NCI-H1048 (cell line): ENCODE measurements at places on chromosomes 1 and 21.

DNA sequence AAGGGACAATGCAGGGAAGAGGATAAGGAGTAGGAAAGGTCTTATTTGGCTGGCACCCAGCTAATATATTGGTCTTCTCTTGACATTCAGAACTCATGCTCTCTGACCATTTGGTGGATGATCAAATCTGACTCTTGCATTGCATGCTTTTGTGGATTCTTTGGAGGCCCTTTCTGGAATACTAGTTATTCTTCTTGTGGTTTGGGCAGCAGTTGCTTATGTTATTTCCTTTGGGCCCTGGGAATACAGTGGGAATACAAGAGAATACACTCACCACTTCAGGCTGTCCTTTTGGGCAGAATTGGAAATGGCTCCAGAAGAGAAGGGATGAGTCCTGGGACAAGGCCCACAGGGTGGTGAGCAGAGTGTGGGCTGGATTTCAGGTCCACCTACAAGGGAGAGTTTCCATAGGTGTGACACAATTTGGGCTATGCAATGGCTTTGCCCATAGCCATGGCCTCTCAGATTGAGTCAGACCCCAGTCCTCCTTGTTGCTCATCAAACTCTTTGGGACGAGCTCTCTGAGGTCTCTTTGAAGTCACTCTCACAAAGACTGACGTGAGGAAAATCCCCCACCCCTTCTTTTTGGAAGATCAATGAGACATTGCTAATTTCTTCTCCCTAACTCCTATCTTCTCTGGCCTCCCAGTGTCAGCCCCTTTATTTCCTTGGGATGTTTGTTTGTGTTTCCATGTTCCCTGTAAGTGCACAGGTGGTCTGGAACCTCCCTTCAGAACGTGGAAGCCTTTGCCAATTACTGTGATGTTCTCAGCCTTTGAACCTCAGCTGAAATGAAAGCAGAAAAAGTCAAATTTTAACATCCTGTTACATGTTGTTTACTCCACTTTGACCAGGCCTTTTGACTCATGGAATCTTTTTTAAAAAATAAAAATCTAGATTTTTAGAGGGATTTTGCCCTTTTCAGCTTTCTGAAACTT lies 19.4 kb downstream of the HSD11B1 start:
- no peak for DNase-seq

DNA sequence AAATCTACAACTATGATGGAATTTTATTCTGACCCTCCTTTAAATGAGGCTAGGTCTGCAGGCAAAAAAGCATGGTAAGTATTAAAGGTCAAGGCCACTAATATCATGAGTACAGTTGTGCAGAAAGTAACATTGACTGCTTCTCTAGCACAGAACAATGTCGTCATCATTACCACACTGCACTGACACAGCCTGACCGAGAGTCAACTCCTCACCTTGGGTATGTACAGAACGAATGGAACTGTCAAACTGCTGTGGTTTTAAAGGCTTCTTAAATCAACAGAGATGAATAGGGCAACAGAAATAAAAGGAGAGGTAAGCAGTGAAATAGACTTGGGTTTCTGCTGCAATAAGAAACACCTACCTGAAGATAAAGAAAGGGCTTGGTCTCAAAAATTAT lies 88.8 kb downstream of the TBX15 start:
- no peak for DNase-seq

- peak; percentile 56 for DNase-seq
Observed at GRCh38 chr1:248243204-248243603, 12.0 kb downstream of the OR2M4 start.

- DNase-seq: no peak
Observed at GRCh38 chr1:105544475-105544874, 1512.0 kb upstream of the PRMT6 start.

DNA sequence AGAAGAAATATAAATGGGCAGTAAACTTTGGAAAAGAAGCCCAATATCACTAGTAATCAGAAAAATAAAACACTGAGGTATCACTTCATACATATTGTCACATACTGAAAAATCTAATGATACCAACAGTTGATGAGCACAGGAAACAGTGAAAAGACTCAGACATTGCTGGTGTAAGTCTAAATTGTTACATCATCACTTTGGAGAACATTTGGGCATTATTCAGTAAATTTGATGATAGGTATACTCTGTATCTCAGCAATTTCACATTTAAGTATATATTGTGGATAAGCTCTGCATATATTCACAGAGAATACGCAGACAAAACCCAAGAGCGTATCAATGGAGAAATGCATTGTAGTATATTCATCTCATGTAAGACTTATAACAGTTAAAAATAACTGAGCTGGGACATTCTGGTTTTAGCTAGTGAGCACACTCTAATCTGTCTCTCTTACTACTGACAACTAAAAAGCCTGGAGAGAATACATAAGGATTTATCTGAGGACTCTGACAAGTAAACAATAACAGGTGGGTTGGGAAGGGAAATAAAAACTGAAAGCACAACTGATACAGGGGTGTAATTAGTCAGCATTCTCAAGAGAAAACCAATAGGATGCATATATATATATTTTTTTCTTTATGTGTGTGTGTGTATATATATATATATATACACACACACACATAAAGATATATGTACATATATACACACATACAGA lies 212.7 kb upstream of the JUN start:
- DNase-seq: no peak

GRCh38 chr1:106526650-106527049 lies 529.8 kb upstream of the PRMT6 start:
- no peak for DNase-seq

- no peak for DNase-seq
Observed at GRCh38 chr1:43705334-43705733, 2.0 kb upstream of the ST3GAL3 start.

DNA sequence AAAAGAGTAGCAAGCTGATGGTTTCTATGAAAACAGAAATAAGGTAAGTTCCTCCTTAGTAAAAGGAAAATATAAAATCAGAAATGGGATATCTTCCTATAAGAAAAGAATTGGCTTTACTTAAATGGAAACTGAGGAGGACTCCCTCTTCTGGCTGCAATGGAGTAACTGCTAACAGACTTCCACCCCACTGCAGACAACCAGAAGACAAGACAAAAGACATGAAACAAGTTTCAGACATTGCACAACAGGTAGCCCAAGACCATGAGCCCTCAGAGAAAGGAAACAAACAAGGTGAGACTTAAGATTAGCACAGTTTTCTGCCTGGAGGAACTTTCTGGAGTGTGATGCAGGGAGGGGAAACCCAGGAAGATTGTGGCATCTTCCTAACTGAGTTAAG lies 17.0 kb upstream of the OLFML2B start:
- no peak for DNase-seq

DNA sequence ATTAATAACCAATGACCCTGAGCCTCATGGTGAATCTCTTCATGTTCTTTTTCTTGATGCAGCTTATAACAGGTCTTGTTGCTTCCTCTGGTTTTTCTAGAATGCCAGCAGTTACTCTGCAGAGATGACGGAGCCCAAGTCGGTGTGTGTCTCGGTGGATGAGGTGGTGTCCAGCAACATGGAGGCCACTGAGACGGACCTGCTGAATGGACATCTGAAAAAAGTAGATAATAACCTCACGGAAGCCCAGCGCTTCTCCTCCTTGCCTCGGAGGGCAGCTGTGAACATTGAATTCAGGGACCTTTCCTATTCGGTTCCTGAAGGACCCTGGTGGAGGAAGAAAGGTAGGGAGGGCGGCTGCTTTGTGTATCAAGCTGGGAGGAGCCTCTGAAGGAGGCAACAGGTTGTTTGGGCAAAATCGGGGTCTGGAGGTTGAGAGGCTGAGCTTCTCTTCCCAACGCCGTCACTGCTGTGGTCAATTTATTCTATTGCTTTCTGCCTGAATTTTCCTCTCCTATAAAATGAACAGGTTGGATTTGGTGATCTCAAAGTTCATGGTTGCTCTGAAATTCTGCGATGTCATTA lies 6.7 kb downstream of the ABCG1 start:
- DNase-seq: no peak

DNA sequence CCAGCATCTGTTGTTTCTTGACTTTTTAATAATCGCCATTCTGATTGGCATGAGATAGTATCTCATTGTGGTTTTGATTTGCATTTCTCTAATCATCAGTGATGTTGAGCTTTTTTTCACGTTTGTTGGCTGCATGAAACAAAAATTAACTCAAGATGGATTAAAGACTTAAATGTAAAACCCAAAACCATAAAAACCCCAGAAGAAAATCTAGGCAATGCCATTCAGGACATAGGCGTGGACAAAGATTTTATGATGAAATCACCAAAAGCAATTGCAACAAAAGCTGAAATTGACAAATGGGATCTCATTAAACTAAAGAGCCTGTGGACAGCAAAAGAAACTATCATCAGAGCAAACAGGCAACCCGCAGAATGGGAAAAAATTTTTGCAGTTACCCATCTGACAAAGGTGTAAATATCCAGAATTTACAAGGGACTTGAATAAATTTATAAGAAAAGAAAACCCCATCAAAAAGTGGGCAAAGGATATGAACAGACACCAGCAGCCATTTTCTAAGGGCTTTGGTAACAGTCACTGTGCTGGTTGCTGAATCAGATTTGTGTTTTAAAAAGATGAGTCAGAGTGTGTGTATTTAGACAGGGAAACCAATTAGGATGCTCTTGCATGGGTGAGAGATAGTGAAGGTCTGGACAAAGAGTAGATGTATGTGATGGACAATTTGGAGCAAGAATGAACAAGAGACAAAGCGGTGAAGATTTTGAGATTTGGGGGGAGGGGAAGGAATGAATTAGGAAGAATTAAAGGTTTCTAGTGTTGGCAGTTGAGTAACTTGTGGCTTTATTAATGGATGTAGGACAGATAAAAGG lies 110.7 kb downstream of the RYR2 start:
- no peak for DNase-seq

GRCh38 chr1:10432910-10433700 lies 2.9 kb downstream of the CENPS start:
- no peak for DNase-seq

DNA sequence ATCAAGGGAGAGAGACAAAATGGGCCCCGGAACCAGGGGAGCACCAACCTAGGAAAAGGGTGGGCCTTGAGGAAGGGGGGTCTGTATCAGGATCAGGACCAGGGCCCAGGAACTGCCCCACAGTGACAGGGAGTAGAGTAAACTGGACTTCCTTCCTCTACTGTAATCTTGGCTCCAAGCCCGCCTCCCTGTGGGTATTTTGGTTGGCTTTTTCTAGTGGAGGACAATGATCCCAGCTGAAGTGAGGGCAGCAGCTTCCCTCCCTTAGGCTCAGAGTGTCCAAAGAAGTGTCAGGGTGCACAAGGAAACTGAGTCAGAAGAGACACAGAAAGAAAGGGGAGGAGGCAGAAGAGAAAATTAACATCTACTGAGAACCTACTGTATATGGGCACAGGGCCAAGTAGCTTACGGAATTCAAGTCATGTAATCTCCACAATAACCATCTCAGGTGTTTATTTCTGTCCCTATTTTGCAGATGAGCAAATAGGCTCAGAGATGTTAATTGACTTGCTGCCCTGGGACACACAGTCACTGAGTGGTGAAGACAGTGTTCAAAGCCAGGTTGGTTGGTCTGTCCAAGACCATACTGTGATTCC lies 4.8 kb downstream of the UBQLN4 start:
- DNase-seq: no peak

- no peak for DNase-seq
Observed at GRCh38 chr21:35244514-35244913, 195.4 kb upstream of the RUNX1 start.

GRCh38 chr1:3796215-3797061 lies at the start of gene LRRC47:
LRRC47 (minus strand) TSS chr1:3796498; CDS start chr1:3796476, 22 bp downstream.
- DNase-seq: peak; percentile 50

- no peak for DNase-seq
Observed at GRCh38 chr1:66980745-66981367, 56.1 kb downstream of the MIER1 start.

- no peak for DNase-seq
Observed at GRCh38 chr1:41649396-41650027, 165.0 kb upstream of the EDN2 start.
